ENCODE measurements at places on chromosomes 11 and 22.

DNA sequence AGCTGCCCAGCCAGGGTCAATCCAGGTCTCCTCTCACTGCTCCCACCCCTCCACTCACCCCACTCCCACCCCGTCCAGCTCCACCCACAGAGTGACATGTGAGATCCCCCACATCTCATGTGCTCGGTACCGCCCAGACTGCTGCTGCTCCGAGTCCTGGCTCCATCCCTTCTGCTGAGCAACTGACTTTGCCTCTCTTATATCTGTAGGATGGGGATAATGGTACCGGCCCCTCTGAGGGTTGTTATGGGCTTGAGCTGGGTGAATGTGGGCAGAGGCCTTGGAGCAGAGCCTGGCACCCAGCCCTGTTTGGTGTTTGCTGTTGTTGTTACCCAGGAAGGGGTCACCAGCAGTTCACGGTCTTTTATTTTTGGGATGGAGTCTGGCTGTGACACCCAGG, 77.0 kb downstream of the ST3GAL4 start:
- DNase-seq = no peak

DNA sequence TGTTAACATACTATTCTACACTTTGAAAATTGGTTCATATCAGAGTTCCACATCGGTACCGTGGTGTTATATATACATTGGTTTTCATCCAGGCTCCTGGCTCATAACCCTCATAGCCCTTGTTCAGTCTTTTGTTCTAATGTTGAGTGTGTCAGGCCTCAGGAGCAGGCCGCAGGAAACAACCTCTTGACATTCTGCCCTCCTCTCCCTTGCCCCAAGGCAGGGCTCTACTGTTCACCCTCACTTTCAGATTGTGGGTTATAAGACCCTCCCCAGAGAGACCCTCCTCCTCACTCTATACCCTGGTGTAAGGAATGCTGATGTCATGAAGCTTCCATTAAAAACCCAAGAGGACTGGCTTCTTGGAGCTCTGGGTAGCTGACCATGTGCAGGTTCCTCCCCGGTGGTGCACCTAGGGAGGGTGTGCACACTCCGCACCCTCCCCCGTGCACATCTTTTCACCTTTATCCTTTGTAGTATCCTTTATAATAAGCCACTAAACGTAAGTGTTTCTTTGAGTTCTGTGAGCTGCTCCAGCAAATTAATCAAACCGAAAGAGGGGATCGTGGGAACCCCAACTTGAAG, 12.1 kb downstream of the SSH3 start:
- no peak for DNase-seq

DNA sequence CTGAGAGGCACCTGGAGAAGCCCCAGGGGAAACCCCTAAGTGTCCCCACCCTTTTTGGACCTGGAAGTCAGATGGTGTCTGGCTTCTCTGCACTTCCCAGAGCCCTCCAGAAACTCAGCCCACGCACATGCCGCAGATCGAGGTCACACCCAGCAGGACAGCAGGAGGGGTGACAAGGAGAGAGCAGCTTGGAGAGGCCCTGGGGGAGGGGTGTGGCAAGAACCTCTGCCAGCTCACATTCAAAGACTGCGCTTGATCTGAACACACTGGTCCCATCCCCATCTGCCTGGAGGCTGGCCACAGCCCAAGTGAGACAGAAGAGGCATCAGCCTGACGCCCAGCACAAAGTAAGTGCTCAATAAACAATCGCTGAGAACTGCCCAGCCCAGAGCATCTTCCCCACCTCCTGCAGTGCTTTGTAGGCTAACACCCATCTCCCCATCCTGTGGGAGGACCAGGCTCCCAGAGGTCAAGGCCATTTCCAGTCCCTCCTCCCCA, 21.4 kb downstream of the TMPRSS6 start:
- no peak for DNase-seq

- no peak for DNase-seq
Measured at GRCh38 chr22:35502836-35503235, 37.8 kb upstream of the RASD2 start.

DNA sequence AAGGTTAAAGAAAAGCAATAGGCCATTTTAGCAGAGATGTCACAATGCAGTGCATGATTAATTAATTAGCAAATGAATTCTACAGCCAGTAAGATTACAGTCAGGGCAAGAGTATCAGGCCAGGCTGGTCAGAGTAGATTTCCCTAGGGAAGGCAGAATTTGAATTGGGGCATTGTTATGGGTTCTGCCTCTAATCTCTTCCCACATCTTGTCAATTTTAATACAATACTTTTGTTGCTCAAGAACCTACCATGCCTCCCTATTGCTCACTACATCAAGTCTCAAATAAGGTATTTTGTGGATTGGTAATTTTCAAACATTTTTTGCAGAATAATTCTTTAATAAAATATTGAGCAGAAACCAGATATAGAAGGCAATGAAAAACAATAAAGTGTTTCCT, 103.7 kb downstream of the CCDC81 start:
- no peak for DNase-seq

DNA sequence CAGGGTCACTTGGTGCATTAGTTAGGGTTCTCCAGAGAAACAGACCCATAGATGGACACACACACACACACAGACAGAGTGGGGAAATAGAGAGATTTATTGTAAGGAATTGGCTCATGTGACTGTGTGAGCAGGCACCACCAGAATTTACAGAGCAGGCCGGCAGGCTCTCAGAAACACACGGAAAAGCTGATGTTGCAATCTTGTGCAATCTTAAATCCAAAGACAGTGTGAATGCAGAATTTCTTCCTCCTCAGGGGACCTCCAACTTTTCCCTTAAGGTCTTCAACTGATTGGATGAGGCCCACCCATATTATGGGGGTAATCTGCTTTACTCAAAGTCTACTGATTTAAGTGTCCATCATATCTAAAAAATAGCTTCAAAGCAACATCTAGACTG, 49.8 kb downstream of the APIP start:
- no peak for DNase-seq

DNA sequence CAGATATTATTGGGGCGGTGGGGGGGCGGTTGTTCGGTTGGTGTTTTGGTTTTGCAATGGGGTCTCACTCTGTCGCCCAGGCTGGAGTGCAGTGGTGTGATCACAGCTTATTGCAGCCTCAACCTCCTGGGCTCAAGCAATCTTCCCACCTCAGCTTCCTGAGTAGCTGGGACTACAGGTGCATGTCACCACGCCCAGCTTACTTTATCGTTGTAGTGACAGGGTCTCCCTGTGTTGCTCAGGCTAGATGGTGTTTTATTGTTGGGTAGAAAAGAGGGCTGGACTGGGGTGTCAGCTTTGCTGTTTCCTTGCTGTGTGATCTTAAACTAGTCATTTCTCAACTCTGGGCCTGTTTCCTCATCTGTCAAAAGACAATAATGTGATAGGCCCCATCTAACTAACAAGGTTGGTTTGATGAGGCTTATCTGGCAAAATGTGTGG, 17.5 kb upstream of the MYH9 start:
- DNase-seq = no peak

- no peak for DNase-seq
Measured at GRCh38 chr11:75325713-75326438, 25.6 kb downstream of the ARRB1 start.

GRCh38 chr11:95412074-95412473, 181.1 kb upstream of the SESN3 start:
- DNase-seq = no peak
